Stimulated activated CD8-positive, alpha-beta memory T cell treated with anti-CD3 and anti-CD28 coated beads, Interleukin-2, amount 100 ng/mL, for 1 hour (primary cell): ENCODE measurements at places on chromosomes 6 and 20.

DNA sequence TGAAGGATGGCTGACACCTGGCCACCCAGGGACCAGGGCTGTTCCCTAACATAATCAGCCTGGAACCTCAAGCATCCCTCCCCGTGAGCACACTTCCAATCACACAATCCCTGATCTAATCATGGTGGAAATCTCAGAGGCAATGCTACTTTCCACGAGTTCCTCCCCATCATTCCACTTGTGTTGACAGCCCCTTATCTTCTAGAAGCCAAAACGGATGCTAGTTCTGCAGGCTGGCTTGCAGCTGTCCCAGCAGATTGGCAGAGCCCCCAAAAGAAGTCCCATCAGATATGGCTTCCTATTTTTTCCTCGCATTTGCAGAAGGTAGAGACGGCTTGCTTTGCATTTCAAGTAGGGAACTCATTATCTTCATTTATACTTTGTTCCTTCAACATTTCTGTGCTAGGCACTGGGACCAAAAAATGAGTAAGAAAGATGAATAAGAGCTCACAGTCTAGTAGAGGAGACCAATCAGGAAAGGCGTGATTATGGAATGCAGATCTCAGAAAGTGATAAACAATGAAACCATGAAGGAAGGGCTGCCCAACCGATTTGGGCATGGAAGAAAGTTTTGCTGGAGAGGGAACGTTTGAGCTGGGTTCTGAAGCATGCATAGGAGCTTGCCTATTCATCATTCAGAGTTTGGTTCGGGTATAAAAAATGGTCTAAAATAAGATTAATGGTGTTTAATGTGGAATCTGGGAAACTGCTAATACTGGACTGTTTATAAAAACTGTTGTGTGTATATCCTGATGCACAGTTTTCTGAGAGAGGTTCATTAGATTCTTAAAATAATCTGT, 44.6 kb upstream of the TBC1D7 start:
- no peak for DNase-seq

GRCh38 chr6:156779206-156780094, 2.3 kb downstream of the ARID1B start:
- no peak for DNase-seq

DNA sequence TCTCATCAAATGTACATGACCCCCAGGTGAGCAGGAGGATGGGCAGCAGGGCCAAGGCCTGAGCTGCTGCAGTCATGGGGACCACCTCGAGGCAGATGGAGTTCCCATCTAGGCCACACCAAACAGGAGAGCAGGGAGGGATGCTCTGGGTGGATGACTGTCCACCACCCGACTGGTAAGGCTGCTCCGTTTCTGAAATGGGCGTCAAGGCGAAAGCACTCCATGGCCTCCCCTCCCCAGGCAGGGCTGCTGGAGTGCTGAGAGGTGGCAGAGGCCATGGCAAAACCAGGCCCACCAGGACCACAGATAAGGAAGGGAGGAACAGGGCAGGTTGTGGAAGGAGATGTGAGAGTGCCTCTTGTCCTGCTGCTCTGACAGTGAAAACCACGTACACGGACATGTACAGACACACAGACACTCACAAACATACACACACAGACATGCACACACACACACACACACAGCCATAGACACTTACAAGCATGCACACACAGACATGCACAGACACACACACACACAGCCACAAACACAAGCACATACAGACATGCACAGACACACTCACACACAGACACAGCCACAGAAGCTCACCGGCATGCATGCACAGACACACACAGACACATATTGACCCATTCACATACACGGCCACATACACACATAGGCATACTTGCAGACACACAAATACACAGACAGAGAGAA, 93.2 kb downstream of the PSMG4 start:
- no peak for DNase-seq

DNA sequence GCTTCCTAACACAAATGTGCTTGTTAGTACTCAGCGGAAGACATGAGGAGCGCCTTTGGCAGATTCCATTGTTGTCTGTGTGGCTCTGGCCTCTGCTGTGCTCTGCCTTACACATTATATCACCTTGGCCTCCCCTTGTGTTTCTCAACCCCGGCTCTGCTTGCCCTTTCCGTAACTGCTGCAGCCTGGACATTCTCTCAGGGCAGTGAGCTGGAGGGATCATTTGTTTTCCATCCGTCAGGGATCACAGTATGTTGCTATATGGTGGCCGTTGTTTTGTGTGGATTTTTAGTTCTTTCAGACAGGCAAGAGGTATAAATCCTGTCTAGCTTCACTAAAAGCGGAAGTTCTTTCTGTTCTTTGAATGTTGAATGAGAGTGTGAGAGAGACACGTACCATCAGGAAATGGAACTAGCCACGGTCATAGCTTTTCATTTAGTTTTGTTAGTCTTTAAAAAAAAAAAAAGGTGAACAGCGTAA, 175.1 kb downstream of the JARID2 start:
- DNase-seq = no peak

GRCh38 chr20:61968932-61969331, 96.7 kb downstream of the TAF4 start:
- no peak for DNase-seq
